ENCODE measurements at places on chromosomes 3 and 15.

- DNase-seq, result no peak
Measured at GRCh38 chr3:106160396-106160795, 291.6 kb upstream of the CBLB start.

DNA sequence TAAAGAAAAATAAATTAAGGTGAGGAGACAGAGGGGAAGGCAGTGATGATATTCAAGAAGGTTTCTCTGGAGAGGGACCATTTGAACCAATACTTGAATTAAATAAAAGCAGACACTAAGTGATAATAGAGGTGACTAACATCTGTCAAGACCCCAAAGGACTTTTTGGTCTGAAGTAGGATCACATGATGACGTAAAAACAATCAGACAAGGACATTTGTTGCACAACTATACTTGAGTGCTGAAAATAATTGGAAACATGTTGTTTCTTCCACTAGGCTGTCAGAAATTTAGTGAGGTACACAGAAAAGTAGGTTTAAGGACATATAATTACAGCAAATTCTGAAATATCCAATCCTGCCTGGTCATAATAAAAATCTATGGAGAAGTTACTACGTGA lies 179.5 kb downstream of the WNT5A start:
- no peak for DNase-seq

- no peak for DNase-seq
Measured at GRCh38 chr3:64541803-64542202, 146.0 kb downstream of the ADAMTS9 start.

DNA sequence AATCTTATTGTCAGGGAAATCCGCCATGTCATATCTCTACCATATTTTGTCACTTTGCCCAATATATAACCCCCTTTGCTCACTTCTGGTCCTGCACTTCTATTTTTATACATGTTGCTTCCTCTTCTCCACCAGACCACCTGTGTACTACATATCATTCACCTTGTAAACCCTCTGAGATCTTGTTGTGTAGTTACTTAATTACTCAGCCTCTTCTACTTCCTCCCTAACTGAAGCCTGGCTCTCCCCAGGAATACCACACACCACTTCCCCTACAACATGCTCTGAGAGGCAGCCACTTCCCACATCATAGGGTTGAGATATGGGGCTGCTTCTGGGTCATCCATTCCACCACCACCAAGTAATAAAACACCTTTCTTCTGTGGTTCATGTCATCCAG lies 10.0 kb downstream of the HEXA start:
- DNase-seq, result no peak

- DNase-seq, result no peak
Measured at GRCh38 chr15:67021455-67021854, 43.9 kb upstream of the SMAD3 start.

- DNase-seq, result no peak
Measured at GRCh38 chr15:68360721-68361120, 71.2 kb downstream of the ITGA11 start.

DNA sequence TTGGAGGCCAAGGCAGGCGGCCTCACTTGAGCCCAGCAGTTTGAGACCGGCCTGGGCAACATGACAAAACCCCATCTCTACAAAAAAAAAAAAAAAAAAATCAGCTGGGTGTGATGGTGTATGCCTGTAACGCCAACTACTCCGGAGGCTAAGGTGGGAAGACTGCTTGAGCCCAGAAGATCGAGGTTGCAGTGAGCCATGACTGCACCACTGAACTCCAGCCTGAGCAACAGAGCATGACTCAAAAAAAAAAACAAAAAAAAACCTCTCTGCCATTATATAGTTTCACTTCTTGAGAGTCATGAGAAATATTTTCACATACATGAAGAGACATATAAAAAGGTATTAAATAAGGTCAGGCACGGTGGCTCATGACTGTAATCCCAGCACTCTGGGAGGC lies 45.9 kb upstream of the CP start:
- no peak for DNase-seq

DNA sequence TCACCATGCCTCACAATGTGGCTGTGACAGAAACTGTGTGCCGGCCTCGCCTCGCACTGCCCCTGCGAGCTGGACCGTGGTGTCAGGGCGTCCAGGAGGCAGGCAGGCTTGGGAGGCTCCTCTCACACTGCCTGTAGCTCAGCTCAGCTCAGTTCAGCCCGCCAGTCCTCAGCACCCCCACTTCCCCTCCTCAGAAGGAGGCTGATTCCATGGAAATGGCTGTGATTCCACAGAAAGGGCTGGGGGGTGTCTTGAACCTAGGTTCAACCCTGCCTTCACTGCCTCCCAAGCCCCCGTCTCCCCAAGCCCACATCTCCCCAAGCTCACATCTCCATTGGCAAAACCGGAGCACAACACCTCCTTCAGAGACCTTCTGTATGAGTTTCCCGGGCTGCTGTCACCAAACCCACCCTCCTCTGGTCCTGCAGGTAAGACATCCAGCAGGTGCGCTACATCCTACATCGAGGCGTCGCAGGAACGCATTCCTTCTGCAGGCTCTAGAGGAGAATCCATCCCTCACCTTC lies 94.0 kb downstream of the OCA2 start:
- DNase-seq, result no peak

GRCh38 chr3:23183731-23184130 lies 19.4 kb upstream of the UBE2E2 start:
- DNase-seq, result peak; percentile 10

GRCh38 chr15:52651868-52652267 lies 27.3 kb downstream of the ATOSA start:
- peak; percentile 61 for DNase-seq

GRCh38 chr15:51053571-51053970 lies 41.1 kb downstream of the TNFAIP8L3 start:
- DNase-seq, result no peak

- no peak for DNase-seq
Measured at GRCh38 chr3:127339928-127340861, 52.3 kb upstream of the PRR20G start.

GRCh38 chr3:139307601-139308555 lies 35.9 kb upstream of the MRPS22 start:
- DNase-seq, result no peak

- no peak for DNase-seq
Measured at GRCh38 chr15:56254265-56254664, 10.6 kb upstream of the RFX7 start.

GRCh38 chr3:52256622-52257021 lies 11.1 kb downstream of the PPM1M start:
- DNase-seq, result no peak

GRCh38 chr15:54119051-54119450 lies 140.8 kb downstream of the UNC13C start:
- no peak for DNase-seq

GRCh38 chr15:74060251-74060650 lies 22.1 kb downstream of the GOLGA6A start:
- no peak for DNase-seq

- DNase-seq, result no peak
Measured at GRCh38 chr15:73370151-73370550, 1.4 kb upstream of the HCN4 start.

GRCh38 chr3:68148447-68148846 lies 494.0 kb upstream of the SUCLG2 start:
- DNase-seq, result no peak

- no peak for DNase-seq
Measured at GRCh38 chr3:124526601-124527000, 203.7 kb upstream of the UMPS start.

- DNase-seq, result no peak
Measured at GRCh38 chr15:55993804-55994560, 570 bp upstream of the NEDD4 start.

- peak; percentile 63 for DNase-seq
Measured at GRCh38 chr3:152376351-152377183, 107.8 kb downstream of the MBNL1 start.

DNA sequence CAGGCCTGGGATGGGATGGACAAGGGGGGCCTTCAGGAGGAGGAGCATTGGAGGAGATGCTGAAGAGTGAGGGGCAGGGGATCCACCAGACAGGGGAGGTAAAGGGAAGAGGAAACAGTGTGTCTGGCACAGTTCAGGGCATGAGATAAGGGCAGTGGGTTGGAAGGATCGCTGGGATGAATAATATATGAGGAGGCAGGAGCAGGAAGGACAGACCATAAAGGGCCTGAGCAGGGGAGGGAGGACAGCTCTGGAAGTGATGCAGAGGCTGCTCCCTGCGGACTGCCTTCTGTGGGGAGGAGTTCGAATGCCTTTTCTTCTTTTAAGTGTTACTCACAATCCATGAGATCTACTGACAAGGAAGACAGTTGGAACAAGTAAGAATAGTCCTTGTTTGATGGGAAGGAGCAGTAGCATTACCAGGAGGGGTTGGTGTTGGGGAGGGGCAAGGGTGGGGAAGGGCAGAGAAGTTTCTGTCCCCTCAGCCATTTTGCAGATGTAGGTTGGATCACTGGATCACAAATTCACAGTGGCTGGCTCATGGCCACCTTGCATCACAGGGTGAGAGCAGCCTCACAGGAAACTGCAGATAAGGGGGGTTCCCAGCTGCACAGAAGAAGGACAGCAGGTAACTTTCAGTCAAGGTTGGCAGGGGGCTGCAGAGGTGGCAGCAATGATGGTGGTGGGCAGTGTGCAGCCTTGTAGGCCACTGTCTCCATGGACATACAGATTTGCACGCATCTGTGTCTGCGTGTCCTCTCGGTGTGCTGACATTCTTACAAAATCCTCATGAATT lies 91.9 kb upstream of the SNRPN start:
- DNase-seq, result no peak

GRCh38 chr3:12334786-12335185 lies 45.9 kb downstream of the PPARG start:
- no peak for DNase-seq

- no peak for DNase-seq
Measured at GRCh38 chr3:158260392-158260791, 150.5 kb downstream of the RSRC1 start.

DNA sequence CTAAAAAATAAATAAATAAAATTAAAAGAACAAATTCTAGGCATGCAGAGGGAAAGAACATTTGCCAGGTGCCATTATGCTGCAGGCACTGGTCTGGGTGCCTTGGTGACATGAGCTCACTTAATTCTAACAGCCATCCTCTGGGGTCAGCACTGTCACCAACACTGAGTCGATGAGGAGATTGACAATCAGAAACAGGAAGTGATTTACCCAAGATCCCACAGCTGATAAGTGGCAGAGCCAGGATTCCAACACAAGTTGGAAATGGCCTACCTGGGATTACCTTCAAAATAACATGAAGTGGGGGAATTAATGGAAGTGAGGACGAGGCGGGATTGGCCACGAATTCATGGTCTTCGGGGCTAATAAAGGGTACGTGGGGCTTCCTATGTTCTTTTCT lies 3.6 kb downstream of the PLIN1 start:
- no peak for DNase-seq

GRCh38 chr3:141933421-141934300 lies 57.2 kb downstream of the ATP1B3 start:
- DNase-seq, result no peak

DNA sequence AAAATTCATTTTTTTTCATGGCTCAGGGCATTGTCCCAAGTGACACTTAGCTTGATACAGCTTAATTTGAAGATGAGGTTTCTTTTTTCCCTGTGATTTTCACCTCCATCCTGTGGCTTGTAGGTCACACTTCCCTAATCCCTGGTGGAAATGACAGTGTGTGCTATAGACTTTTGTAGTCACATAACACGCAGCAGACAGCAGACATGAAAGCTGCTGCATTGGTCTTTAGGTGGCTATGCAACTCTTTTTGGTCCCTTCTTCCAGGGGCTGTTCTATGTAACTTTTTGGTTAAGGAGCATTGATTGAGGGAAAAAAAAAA lies 38.8 kb downstream of the TRAK1 start:
- no peak for DNase-seq

DNA sequence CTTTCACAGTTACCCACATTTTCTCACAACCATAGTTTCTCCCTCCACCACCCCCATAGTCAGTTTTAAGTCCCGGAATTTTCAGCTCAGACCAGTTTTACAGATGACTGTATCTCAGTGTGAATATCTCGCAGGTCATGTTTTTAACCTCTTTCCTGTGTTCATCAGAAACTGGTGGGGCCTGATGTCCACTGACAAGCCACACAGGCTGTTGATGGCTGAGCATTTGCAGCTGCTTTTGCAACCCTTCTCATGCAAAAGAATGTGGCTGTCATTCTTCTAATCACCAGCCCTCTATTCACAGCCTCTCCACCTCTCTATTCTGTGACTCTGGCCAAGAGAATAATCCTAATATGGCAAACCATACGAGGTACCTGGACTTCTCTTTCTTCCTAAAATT lies 8.5 kb downstream of the GYG1 start:
- no peak for DNase-seq

- DNase-seq, result no peak
Measured at GRCh38 chr15:92883876-92884435, 16.2 kb upstream of the CHD2 start.

All from AG04449 (cell line).